Adrenal gland (tissue), 19 donors: ENCODE measurements at places on chromosomes 16 and 17. TPM values are rescaled to one million over a fixed set of nuclear protein-coding genes. Genes with fewer than 3 reads are reported as not detected.

TBX2 gene
- total RNA-seq, result 6.4 TPM

CLDN7 gene
- total RNA-seq, result 5.7 TPM

RRAD gene
- 6.4 TPM for total RNA-seq

AANAT gene
- not detected for total RNA-seq

SULT1A4 gene
- total RNA-seq, result 9.2 TPM

DNA sequence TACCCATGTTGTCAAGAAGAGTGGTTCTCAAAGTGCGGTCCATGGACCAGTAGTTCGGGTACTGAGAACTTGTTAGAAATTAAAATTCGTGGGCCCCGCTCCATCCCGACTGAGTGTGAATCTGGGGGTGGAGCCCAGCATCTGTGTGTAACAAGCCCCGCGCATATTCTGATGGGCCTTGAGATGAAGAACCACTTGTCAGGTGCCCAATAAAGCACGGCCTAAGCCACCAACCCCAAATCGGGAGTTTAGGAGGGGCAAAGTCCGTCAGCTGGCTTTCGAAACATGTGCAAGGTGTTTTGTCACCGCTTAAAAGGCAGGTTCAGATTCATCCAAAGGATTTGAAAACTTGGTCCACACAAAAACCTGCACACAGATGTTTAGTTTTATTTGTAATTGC lies 29.5 kb downstream of the PSMD12 start:
- DNase-seq, result no peak
- no peak overlapping the region for H3K4me3 ChIP-seq
- H3K36me3 ChIP-seq, result no peaks in the 10 kb centered on the region
- H3K27ac ChIP-seq, result no peak overlapping the region

GRCh38 chr17:81033535-81034167 lies 1.3 kb upstream of the BAIAP2 start:
- peaks cover 32% of the 10 kb centered on the region for H3K4me1 ChIP-seq
- no peak overlapping the region for H3K4me3 ChIP-seq
- peak overlapping the region; percentile 5 for H3K27ac ChIP-seq
- H3K27me3 ChIP-seq, result peaks cover 1% of the 10 kb centered on the region
- H3K36me3 ChIP-seq, result no peaks in the 10 kb centered on the region

- DNase-seq, result no peak
- peak overlapping the region; percentile 99 for H3K27ac ChIP-seq
- H3K36me3 ChIP-seq, result peaks cover 19% of the 10 kb centered on the region
- peaks cover 27% of the 10 kb centered on the region for H3K4me1 ChIP-seq
- peak overlapping the region; percentile 91 for H3K4me3 ChIP-seq
Observed at GRCh38 chr16:2777903-2778629, 986 bp upstream of the ELOB start.

DNA sequence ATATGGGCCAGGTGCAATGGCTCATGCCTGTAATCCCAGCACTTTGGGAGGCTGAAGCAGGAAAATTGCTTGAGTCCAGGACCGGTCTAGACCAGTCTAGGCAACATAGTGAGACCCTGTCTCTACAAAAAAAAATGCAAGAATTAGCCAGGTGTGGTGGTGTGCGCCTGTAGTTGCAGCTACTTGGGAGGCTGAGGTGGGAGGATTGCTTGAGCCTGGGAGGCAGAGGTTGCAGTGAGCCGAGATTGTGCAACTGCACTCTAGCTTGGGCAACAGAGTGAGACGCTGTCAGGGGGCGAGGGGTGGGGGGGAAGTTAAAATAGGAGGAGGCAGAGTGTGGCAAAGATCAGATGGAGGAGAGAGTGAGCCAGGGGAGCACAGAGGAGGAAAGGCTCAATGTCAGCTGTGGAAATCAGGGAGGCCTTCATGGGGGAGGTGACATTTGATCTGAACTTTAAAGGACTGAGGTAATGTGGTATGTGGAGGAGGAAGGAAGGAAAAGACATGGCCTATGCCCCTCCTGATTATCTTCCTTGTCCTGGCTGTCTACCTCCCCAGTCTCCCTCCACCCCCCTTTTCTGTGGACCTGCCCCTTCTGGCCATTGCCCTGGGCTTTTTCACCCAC lies 4.7 kb upstream of the GOT2 start:
- no peak for DNase-seq
- no peak overlapping the region for H3K4me3 ChIP-seq
- H3K27me3 ChIP-seq, result no peaks in the 10 kb centered on the region
- no peaks in the 10 kb centered on the region for H3K4me1 ChIP-seq
- no peaks in the 10 kb centered on the region for H3K36me3 ChIP-seq

GRCh38 chr17:45129426-45129939 lies 2.8 kb downstream of the PLCD3 start:
- peak; percentile 82 for DNase-seq
- no peak overlapping the region for H3K4me3 ChIP-seq
- no peaks in the 10 kb centered on the region for H3K36me3 ChIP-seq
- peak overlapping the region; percentile 81 for H3K27ac ChIP-seq

DNA sequence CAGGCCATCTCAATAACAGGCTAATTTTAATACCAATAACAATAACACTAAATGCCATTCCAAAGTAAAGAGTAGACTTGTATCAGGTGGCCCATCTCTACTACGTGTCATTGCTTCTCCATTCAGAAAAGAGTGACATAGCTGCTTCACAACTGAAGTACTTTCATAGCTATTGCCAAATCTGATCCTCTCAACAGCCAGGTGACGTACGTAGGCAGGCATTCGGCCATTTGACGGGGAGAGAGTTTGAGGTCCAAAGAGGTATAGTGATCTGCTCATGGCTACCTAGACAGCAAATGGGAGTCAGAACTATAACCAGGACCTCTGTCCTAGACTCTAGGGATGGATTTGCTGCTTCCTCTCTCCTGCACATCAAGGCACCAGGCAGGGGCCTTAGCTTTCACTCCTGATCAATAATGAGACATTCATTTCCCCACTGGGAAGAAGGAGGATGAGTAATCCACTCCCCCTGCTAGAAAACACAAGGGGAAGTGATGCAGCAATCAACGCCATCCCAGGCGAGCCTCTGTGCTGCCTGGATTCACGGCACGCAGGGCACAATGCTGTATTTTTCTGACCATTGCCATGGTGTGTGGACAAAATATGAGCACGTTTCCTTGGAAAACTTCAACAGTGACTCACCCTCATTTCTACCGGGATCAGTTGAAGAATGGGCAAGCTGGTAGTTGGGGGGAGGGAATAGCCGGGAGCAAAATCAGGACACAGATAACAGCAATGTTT lies 80.9 kb downstream of the SPACA3 start:
- H3K27ac ChIP-seq, result no peak overlapping the region
- H3K27me3 ChIP-seq, result no peaks in the 10 kb centered on the region
- no peak overlapping the region for H3K4me3 ChIP-seq
- H3K4me1 ChIP-seq, result no peaks in the 10 kb centered on the region
- no peak for DNase-seq

- peaks cover 37% of the 10 kb centered on the region for H3K4me1 ChIP-seq
- peak overlapping the region; percentile 96 for H3K27ac ChIP-seq
- no peaks in the 10 kb centered on the region for H3K27me3 ChIP-seq
- no peak for DNase-seq
- H3K4me3 ChIP-seq, result no peak overlapping the region
Observed at GRCh38 chr17:39198186-39198566, 707 bp upstream of the CACNB1 start.

GRCh38 chr17:38358586-38359513 lies 7.2 kb downstream of the SOCS7 start:
- H3K4me3 ChIP-seq, result no peak overlapping the region
- no peaks in the 10 kb centered on the region for H3K27me3 ChIP-seq
- H3K27ac ChIP-seq, result peak overlapping the region; percentile 8
- no peak for DNase-seq
- no peaks in the 10 kb centered on the region for H3K4me1 ChIP-seq

GRCh38 chr17:40535924-40536294 lies 29.4 kb downstream of the CCR7 start:
- DNase-seq, result no peak
- H3K4me1 ChIP-seq, result peaks cover 36% of the 10 kb centered on the region

- no peak for DNase-seq
- H3K4me3 ChIP-seq, result no peak overlapping the region
- no peaks in the 10 kb centered on the region for H3K36me3 ChIP-seq
- peaks cover 8% of the 10 kb centered on the region for H3K4me1 ChIP-seq
- H3K27me3 ChIP-seq, result no peaks in the 10 kb centered on the region
Observed at GRCh38 chr17:21510686-21511362, 134.7 kb downstream of the KCNJ12 start.

DNA sequence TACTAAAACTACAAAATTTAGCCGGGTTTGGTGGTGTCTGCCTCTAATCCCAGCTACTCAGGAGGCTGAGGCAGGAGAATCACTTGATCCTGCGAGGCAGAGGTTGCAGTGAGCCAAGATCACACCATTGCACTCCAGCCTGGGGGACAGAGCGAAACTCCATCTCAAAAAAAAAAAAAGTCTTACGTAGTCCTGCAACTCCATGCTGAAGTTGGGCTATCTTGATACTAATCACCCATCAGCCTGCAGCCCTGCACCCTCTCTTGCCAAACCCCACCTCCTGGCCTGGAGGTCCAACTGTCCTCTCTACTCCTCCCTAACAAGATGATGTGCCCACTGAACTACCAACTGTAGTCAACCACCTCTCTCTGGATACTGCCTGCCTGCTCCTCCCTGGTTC lies 4.8 kb downstream of the TMEM170A start:
- H3K36me3 ChIP-seq, result no peaks in the 10 kb centered on the region
- H3K4me3 ChIP-seq, result no peak overlapping the region
- DNase-seq, result no peak
- no peaks in the 10 kb centered on the region for H3K27me3 ChIP-seq
- no peak overlapping the region for H3K27ac ChIP-seq

- H3K27me3 ChIP-seq, result no peaks in the 10 kb centered on the region
- H3K27ac ChIP-seq, result peak overlapping the region; percentile 76
- H3K4me1 ChIP-seq, result peaks cover 4% of the 10 kb centered on the region
- H3K4me3 ChIP-seq, result no peak overlapping the region
- no peaks in the 10 kb centered on the region for H3K36me3 ChIP-seq
Observed at GRCh38 chr17:21162394-21162775, 35.6 kb downstream of the DHRS7B start.

- H3K4me3 ChIP-seq, result no peak overlapping the region
- no peak overlapping the region for H3K27ac ChIP-seq
- H3K4me1 ChIP-seq, result no peaks in the 10 kb centered on the region
- no peaks in the 10 kb centered on the region for H3K36me3 ChIP-seq
Observed at GRCh38 chr16:67145746-67146145, 5.1 kb downstream of the B3GNT9 start.

DNA sequence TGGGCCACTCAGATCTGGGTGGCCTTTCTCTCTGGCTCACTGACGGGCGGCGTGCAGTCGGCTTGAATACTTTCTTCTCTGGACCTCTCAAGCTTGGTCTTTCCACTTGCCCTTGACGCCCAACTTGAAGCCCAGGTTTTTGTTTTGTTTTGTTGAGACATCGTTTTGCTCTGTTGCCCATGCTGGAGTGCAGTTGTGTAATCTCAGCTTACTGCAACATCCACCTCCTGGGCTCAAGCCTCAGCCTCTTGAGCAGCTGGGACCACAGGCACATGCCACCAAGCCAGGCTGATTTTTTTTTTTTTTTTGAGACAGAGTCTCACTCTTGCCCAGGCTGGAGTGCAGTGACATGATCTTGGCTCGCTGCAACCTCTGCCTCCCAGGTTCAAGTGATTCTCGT lies 22.7 kb upstream of the KIF19 start:
- DNase-seq, result no peak
- no peaks in the 10 kb centered on the region for H3K27me3 ChIP-seq
- no peaks in the 10 kb centered on the region for H3K4me1 ChIP-seq

- H3K36me3 ChIP-seq, result no peaks in the 10 kb centered on the region
- H3K27ac ChIP-seq, result no peak overlapping the region
- no peak overlapping the region for H3K4me3 ChIP-seq
- H3K27me3 ChIP-seq, result no peaks in the 10 kb centered on the region
- no peak for DNase-seq
- H3K4me1 ChIP-seq, result peaks cover 7% of the 10 kb centered on the region
Observed at GRCh38 chr16:13902677-13903076, 17.3 kb upstream of the ERCC4 start.

DNA sequence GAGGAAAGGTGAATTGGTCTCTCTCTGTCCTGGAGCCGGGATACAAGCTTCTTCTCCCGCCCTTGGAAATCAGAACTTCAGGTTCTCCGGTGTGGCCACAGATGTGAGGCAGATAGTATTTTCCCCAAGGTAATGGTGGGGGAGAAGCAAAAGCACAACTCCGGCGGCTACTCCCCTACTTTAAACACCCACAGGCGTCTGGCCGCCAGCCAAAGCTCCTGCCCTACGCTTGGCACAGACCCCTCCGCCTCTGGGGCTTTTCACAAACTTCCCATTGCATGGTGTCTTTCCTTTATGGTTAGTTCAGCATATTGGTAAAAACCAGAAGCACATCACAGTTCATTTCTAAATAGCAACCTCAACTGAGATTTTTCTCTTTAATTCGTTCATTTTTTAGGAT lies 39.4 kb upstream of the B4GALNT2 start:
- no peak overlapping the region for H3K27ac ChIP-seq
- H3K4me1 ChIP-seq, result no peaks in the 10 kb centered on the region
- H3K27me3 ChIP-seq, result no peaks in the 10 kb centered on the region
- DNase-seq, result no peak

- peak; percentile 59 for DNase-seq
- H3K27me3 ChIP-seq, result no peaks in the 10 kb centered on the region
- peak overlapping the region; percentile 28 for H3K4me3 ChIP-seq
- no peaks in the 10 kb centered on the region for H3K36me3 ChIP-seq
Observed at GRCh38 chr17:62652251-62653001, 25.0 kb downstream of the MRC2 start.

- no peak overlapping the region for H3K27ac ChIP-seq
- no peaks in the 10 kb centered on the region for H3K4me1 ChIP-seq
- H3K36me3 ChIP-seq, result no peaks in the 10 kb centered on the region
- H3K27me3 ChIP-seq, result no peaks in the 10 kb centered on the region
Observed at GRCh38 chr16:10150906-10151305, 31.3 kb downstream of the GRIN2A start.
